GM23338 (cell line): ENCODE measurements at places on chromosomes 5 and 9.

DNA sequence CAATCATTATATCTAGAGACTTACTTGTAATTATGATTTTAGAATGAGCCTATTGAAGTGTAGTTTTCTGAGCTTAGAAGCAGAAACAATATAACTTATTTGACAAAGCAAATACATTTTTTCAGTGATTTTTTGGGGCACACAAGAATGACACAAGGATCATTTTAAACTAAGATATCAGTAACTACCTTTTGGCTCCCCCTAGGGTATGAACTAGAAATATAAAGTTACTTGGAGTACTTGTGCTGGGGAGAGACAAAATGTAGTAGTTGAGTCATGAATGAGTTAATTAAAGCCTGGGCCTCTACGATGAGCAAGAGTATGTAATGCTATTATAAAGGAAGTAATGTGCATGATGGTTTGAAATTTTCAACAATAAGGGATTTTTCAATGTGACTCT, 1244.1 kb upstream of the ACO1 start:
- peak; percentile 64 for DNase-seq

DNA sequence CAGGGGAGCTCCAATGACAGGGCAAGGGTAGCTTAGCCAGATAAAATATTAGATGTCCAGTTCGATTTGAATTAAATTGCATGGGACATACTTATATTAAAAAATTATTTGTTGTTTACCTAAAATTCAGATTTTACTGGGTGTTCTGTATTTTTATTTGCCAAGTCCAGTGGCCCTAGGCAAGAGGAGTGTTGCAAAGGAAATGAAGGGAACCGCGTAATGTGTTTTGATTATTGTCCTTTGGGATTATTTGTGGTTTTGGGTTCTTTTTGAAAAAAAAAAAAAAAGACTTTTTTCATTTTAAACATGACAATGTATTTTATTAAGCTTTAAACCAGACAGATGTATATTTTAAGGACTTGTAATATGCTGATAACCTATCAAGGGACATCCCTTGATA, 179.3 kb downstream of the C9orf152 start:
- DNase-seq = no peak

DNA sequence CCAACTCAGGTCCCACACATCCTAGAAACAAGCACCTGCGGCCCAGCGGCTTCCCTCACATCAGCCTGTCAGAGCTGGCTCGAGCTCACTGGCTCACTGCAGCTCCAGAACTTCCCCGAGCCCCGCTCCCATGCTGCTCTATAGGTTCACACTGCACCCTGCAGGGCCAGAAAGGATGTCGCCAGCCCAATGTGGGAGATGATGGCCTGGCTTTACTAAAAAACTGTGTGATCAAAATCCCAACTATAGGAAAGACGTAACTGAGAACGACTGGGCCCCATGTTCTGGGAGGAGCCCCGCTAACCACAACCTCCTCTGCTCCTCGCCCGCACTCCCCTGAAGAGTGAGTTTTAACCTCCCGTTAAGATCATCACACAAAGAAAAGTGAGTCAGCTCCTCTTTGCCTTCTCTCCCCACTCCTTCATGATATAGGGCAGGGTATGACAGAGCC, 4.6 kb downstream of the SURF4 start:
- no peak for DNase-seq

DNA sequence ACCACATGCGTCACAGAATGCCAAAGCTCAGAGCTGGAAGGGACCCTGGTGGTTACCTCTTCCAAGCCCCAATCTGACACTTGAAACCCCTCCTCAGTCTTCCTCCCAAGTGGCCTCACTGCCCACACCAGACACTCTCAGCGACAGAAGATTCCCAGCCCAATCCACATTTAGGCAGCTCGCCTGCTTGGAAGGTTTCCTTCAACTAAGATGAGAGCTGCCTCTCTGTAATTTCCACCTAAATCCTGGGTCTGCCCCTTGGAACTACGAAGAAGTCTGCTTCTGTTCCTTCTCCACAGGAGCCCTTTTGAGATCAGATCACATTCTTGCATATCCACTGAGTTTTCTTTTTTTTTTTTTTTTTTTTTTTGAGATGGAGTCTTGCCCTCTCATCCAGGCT, 83.7 kb downstream of the PAX5 start:
- peak; percentile 38 for DNase-seq

DNA sequence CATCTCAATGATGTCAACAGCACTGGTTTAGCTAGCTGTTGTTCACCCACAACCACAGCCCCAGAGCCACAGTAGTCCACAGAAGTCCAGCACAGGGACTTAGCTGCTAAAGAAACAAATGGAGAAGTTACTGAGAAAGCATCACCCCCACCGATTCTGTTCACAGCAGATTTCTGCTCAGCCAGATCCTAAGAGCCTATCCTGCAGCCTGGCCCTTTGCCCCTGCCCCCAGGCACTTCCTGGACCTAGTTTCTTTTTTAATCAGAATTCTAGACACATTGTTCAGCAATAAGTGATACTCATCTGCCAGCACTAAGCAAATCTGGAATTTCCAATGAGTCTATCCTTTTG, 7.4 kb downstream of the B4GALT1 start:
- DNase-seq = no peak

- no peak for DNase-seq
These were observed 26.8 kb upstream of the LHX2 start for GRCh38 chr9:123984802-123985201.

DNA sequence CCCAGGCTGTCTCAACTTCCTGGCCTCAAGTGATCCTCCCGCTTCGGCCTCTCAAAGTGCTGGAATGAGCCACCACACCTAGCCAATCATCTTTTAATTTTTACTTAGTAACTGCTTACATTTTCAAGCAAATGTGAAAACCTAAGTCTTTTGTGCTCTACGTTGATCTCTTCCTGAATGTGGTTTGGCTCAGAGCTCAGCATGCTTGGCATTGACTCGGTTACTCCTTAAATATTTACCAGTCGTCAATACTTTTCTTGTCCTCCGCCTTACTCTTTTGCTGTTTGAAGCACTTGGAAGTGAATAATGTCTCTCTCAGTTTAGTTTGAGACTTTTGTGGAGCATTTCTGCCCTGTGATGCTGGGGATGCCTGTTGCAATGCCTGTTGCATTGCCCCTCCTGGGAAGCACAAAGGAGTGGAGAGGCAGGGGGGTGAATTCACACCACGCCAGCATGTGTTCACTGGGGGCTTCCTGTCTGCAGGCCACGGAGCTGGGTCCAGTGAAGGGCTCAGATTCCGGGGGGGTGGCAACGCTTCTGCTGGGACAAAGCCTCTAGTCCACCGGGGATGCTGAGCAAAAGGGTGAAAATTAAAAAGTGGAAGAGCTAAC, 13.1 kb upstream of the TENT4A start:
- DNase-seq = no peak

- DNase-seq = peak; percentile 81
These were observed at the start of gene RGS7BP for GRCh38 chr5:64505769-64506566. RGS7BP (plus strand) TSS chr5:64506015; CDS start chr5:64506625, 610 bp downstream.

DNA sequence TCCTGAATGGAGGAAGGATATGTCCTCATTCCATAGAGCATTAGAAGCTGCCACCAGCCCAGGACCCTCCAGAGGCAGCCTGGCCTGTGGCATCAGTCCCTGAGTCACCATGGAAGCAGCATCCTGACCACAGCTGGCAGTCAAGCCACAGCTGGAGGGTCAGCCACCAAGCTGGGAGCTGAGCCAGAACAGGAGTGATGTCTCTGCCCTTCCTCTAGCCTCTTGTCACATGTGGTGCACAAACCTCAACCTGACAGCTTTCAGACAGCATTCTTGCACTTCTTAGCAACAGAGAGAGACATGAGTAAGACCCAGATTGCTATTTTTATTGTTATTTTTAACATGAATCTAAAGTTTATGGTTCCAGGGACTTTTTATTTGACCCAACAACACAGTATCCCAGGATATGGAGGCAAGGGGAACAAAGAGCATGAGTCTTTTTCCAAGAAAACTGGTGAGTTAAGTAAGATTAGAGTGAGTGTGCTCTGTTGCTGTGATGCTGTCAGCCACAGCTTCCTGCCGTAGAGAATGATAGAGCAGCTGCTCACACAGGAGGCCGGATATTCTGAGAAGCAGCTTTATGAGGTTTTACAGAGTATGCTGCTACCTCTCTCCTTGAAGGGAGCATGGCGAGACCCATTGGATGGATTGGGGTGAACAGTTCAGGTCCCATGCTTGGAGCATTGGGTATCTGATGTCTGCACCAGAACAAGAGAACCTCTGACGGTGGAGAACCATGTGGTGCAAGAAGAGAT, 13.0 kb upstream of the CYFIP2 start:
- no peak for DNase-seq

DNA sequence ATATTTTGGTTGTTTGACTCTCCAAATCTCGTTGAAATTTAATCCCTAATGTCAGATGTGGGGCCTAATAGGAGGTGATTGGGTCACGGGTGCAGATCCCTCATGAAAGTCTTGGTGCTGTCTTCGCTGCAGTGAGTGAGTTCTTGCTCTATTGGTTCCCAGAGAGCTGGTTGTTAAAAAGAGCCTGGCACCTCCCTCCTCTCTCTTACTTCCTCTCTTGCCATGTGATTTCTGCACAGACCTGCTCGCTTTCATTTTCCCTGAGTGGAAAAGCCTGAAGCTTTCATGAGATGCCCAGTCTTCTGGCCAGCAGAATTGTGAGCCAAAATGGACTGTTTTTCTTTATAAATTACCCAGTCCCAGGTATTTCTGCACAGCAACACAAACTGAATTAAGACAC, 221.6 kb downstream of the MAT2B start:
- no peak for DNase-seq

- no peak for DNase-seq
These were observed 51.4 kb downstream of the TRIP13 start for GRCh38 chr5:943918-944620.

GRCh38 chr9:87605676-87606075, 108.0 kb downstream of the DAPK1 start:
- no peak for DNase-seq

- DNase-seq = no peak
These were observed 266.5 kb upstream of the ADAMTS16 start for GRCh38 chr5:4873652-4874051.

GRCh38 chr5:108660291-108660690, 87.4 kb upstream of the FER start:
- DNase-seq = no peak

DNA sequence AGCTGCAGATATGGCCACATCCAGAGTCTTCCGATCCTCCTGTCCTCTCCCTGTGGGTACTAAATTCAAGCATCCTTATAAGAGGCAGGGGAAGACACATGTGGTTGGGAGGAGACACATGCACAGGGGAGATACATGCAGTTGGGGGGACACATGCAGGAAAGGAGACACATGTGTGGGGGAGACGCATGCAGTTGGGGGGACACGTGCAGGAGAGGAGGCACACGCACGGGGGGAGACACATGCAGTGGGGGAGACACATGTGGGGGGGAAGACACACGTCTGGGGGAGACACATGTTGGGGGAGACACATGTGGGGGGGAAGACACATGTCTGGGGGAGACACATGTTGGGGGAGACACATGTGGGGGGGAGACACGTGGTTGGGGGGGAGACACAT, 21.2 kb upstream of the OLFM1 start:
- DNase-seq = no peak

DNA sequence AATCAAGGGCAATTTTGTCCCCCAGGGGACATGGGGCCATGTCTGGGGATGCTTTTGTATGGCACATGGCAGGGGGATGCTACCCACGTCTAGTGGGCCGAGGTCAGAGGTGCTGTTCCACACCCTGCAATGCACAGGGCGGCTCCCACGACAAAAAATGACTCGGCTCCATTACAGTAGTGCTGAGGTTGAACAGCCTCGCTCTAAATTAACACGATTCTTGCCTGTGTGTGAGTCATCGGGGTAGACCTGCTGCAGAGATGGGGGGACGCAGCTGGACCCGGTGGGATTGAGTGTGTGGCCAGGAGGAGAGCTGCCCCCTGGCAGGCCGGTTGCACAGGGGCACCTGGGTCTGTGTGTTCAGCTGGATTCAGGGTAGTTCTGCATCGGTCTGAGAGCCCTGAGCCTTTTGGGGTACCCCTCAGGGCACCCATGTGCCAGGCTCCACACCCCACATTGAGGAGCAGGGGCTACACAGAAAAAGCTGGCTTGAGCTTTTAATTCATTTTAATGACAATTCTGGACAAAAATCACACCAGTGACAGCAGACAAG, 20.0 kb upstream of the COL5A1 start:
- DNase-seq = no peak

- peak; percentile 82 for DNase-seq
These were observed 6.1 kb downstream of the SAPCD2 start for GRCh38 chr9:137064027-137064879.

DNA sequence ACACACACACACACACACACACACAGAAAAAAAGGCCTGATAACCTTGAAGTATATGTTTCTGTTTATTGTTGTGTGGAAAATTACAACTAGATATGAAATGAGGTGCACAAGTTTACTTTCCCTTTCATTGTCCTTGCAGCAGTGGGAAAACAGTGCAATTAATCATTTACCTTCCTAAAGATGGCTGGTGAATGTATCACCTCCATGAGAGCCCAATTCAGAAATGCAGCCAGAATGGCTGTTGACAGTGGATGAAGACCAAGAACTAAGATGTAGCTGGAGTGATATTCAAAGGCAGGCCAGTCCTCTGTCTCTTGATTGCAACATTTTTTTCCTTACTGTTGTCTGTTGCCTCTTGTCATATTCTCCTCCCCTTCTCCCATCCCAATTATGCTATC, 49.6 kb upstream of the EIF4EBP3 start:
- DNase-seq = no peak

GRCh38 chr5:151745071-151745705, 13.2 kb downstream of the ATOX1 start:
- no peak for DNase-seq

GRCh38 chr5:96016216-96016615, 54.6 kb upstream of the ELL2 start:
- no peak for DNase-seq

DNA sequence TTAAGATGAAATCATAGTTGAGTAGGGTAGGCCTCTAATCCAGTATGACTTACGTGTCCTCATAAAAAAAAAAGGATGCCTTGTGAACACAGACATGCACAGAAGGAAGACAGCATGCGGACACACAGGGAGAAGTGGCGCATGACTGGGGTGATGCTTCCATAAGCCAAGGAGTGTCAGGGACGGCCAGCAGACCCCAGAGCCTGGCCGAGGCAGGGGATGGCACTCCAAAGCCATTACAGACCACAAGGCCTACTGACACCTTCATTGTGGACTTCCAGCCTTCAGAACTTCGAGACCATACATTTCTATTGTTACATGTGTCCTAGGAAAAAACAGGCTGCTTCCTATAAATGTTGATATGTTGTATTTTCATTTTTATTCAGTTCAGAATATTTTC, 19.9 kb downstream of the EHMT1 start:
- no peak for DNase-seq

DNA sequence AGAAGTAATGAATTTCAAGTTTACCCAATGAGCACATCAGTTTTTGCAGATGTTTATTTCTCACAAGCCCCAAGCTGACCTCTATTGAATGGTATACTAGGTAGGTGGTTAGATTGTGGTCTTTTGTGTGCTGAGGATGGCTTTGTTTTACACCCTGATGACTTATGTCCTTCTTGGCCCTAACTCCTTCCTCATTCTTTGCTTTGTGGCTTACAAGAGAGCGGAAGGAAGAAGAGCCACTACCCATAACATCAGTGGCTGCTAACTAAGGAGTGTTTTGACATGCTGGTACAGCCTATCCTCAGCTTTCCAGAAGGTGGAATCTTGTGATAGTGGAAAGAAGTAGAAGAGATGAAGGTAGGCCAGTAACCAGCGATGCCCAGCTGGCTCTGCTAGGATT, 85.7 kb upstream of the NTRK2 start:
- no peak for DNase-seq

GRCh38 chr5:15757103-15757502, 257.1 kb downstream of the FBXL7 start:
- DNase-seq = peak; percentile 34

GRCh38 chr5:173302546-173303155, 25.6 kb downstream of the STC2 start:
- peak; percentile 36 for DNase-seq

- DNase-seq = no peak
These were observed 60.4 kb downstream of the USP20 start for GRCh38 chr9:129895376-129896268.
